ENCODE measurements at places on chromosomes 1 and 21.

- DNase-seq, result no peak
Measured at GRCh38 chr1:238396140-238396539, 505.4 kb upstream of the ZP4 start.

- no peak for DNase-seq
Measured at GRCh38 chr1:54337928-54338327, 68.3 kb downstream of the SSBP3 start.

DNA sequence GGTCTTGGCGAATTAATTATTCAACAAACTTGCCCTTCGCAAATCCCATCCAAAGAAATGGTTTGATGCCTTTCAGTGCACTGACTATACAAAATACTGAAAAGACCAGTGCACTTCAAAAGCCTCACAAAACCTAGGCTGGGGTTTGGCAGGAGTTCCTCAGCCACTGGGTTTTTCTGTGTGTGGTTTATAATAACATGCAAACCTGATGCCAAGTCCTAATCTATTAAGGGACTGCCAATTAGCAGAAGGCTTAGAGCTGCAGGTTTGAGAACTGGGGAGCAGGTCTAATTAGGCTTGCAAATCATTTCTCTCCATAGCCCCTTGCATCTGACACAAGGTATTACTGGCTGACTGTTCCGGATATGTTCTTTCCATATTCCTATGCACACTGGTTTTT, 27.7 kb downstream of the PLPP3 start:
- DNase-seq, result no peak

DNA sequence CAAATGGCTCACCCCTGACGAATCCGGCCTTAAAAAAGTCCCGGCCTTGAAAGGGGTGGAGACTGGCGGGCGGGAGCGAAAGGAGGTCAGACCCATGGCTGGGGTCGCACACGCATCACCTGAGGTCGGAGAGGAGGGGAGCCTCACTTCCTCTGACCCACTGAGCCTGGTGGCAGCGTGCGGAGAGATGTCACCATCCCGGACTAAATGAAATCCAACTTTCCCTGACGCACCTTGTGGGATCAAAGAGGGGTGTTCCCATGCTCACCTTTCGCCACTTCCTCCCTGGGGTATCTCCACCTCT, 709 bp upstream of the SLC41A1 start:
- DNase-seq, result no peak

DNA sequence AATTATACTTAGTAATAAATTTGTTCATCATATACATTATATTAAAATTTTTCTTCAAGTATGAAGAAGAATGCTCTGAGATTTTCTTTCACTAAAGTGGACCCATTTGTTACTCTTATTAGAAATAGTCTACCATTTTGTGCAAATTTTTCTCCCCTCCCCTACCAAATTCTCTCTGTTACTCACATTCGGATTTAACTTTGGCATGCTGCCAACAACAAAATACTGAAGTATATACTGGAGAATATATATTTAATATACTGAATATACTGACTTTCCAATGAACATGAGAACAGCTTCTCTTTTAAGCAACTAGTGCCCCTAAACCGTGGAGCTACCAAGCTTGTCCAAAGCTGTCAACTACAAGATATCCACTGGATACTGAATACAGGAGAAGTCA, 57.2 kb downstream of the CENPF start:
- DNase-seq, result no peak

GRCh38 chr1:31394584-31395193, 18.3 kb upstream of the SERINC2 start:
- DNase-seq, result no peak

DNA sequence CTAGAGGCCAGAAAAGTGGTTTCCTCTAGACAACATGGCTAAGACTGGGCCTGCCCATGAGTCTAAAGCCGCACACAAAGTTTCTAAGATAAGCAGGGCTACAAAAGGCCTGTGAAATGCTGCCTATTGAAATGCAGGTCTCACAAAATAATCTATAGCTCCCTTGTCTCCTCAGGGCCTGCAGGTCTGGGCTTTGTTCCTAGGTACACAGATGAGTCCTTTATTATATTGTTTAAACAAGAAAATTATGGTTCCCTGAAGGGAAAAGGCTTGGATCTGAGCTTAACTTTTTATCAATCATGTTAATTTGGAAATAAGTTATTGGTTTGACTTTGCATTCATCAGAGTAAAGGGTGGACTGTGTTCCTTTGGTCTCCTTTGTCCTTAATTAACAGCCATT, 413.4 kb upstream of the BEND5 start:
- no peak for DNase-seq

DNA sequence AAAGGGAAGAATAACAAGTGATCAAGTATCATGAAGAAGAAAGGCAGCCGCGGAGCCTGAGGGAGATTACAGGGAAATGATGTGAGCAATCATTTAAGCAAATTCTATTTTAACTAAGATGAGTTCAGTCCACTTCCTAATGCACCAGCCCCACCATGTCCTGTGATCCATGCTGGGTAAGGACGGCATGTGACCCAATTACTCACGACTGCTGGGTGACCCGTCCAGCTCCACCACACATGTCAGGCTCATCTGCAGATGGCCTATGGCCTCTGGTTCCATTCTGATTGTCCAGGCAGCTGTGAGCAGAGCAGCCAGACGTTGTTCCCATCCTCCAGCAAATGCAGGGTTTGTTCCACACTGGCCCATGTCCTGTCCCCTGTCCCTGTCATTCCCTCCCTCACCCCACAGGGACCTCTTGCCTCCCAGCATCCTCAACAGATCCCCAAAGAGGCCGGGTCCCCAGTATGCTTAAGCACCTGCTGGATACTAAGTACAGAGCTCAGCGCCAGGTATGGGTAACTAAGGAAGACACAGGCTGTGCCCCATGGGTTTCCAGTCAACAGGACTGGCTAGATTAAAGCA, 87.9 kb downstream of the MATN1 start:
- no peak for DNase-seq

DNA sequence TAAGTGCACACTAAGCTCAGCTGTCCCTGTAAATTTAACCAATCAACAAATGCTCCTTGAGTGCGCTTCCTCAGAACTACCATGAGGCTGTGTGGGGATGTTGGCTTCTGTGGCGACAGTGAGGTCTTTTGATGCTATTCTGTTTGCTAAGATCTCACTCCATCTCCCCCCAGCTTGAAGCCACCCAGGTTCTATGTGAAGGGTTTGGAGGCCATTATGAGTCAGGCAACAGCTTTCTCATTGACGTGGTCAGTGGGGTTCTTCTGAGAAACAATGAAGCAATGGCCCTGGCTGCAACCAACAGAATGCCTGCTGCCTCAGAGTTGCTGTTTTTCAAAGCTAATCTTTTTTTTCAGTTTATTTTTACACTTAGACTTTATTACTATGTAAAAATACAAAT, 205.5 kb downstream of the PTBP2 start:
- no peak for DNase-seq

DNA sequence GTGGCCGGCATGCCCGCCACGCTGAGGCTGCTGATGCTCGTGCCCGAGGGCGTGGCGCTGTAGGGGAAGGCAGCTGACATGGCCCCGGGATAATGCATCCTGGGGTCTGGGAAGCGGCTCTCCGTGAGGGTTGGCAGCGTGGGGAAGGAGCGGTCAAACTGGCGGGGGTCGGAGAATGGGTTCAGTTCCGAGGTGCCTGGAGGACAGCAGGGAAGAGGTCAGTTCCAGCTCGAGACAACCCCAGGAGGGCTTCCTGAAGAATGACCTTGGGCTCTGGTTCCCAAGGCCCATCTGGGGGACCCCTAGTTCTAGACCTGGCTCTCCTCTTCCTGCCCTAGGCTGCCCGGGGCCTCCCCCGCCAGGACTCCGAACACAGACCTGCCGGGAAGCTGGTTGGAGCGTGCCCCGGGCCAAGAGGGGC, 27.6 kb downstream of the RUNX3 start:
- DNase-seq, result no peak

DNA sequence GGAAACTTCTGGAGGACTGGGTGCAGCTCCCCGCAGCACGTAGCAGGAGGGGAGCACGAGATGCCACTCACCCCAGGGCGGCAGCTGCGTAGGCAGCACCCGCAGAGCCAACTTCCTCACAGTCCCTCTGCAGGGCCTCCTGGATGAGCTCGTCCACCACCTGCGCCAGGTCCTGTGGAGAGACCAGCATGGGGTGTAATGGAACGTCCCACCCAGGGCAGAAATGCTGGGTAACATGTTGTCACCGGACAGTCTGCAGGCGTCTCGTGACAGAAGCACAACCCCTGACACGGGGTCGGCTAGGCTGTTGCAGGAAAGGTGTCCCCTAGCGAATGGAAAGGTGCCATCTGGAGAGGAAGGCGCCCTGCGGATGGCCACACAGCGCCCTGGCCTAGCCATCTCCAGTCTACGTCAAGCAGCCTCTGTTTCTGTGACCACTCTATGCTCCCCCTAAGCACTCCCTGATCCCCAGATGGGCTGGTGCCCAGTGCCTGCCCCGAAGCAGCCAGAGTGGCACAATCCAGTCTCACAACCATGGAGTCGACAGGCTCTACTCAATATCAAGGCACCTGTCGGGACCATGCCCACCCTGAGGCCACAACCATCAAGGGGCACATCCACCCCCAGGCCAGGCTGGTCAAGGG, 21.2 kb downstream of the MCM3AP start:
- DNase-seq, result no peak

DNA sequence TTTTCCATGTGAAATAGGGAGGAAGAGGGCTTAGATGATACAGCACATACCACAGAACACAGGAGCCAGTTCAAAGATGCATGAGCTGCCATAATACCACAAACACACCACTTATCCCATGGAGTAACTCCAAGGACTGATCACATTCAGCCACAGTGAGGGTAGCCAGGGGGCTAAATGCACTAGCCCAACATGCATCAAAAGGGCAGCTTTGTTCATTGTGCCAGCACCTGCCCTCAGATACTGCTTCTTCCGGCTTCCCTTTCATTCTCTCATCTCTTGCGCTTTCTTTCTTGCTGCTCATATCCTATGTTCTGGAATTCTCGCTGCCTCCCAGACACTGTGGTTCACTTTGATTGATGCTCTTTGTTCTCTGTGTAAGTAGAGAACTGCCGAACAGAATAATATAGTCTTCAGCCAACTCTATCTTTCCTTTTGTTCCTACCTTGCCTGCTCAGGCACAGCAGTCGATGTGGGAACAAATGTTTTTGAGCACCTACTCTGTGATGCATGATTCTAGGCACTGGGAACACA, 50.0 kb upstream of the SYT6 start:
- no peak for DNase-seq

- DNase-seq, result peak; percentile 49
Measured at GRCh38 chr21:36860736-36861594, 105.5 kb downstream of the HLCS start.

Measured in AG04449 (cell line).